ENCODE measurements at places on chromosomes 12 and 14.
A peak's percentile ranks its signal among the peaks of the same experiment; 100 is the strongest.

DNA sequence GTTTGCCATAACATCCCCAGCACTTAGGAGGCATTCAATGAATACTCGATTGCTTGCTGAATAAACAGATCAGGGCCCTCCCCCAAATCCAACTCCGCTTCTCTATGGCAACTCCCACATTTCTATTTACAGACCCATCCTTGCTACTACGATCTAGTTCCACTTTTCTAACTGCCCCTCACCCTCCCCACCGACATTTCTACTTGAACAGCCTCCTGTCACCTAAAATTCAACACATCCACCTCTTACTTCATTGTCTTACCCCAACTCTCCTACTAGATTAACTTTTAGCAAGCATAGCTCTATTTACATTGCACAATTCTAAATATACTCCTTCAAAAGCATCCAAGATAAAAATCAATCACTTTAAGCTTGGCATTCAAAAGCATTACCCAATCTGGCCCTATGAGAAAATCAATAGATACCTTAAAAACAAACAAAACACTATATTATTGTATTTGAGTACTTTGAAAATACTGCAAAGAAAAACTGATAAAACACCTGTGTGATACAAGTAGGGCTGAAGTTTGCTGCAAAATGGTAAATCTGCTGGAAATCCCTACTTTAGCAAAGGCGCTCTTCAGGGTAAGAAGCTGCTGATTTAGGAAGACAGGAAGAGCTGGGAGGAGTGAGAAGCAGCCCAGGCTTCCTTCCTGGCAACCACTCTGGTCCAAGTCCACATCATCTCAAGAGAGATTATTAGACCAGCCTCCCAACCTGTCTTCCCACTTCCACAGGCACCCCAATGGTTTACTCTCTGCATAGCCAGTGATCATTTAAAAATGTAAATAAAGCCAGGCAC lies 96.4 kb downstream of the HECTD4 start:
- DNase-seq, result no peak

GRCh38 chr12:105272814-105273416 lies 36.9 kb upstream of the APPL2 start:
- no peak for DNase-seq

GRCh38 chr14:35347323-35348043 lies 55.3 kb downstream of the PSMA6 start:
- DNase-seq, result no peak

DNA sequence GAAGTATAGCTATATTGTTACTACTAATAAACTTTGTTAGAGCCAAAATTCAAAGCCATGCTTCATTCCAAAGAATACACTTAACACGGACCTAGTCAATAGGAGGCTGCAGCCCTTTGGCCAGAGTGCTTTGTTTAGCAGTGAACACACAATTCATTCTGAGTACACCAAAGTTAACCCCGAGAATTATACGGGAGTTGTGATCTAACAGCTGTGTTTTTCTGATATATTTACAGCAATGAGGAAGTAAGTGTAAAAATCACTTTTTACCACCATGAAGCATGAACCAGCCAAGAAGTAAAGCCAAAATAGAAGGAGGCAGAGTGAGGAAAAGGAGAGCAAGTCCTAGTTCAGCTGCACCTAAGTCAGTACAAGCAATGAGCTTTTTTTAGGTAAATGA lies 156.8 kb upstream of the PDE3A start:
- DNase-seq, result no peak

DNA sequence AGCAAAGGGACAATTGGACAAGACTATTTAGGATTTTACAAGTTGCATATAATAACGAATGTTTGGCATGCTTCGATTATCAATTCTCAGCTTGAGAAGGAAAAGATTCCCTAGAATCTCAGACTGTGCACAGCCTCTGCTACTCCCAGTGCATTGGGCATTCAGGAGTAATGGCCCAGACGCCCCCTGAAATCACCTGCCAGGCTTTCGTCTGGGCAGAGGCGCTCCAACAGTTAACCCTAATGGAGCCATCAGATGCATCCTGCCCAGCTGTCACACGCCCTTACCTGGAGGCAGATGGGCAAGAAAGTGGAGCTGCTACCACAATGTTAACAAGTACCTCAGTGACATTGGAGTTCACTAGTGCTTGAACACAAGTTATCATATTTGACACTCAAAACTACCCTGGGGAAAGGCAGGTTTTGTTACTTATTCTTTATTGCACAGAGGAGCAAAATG lies 927 bp upstream of the LRP6 start:
- no peak for DNase-seq

GRCh38 chr14:69460093-69460701 lies 24.3 kb upstream of the PLEKHD1 start:
- DNase-seq, result peak; percentile 82

GRCh38 chr12:85280165-85280983 lies at the start of gene ALX1:
TSS of gene ALX1 (plus strand) at chr12:85280220. CDS start at chr12:85280262, 42 bp downstream.
- no peak for DNase-seq

- DNase-seq, result peak; percentile 51
Observed at GRCh38 chr14:72699852-72700257, 194.0 kb downstream of the DPF3 start.

GRCh38 chr12:87953256-87953860 lies 75.8 kb downstream of the C12orf50 start:
- DNase-seq, result peak; percentile 38

- no peak for DNase-seq
Observed at GRCh38 chr12:84033162-84033561, 879.4 kb downstream of the SLC6A15 start.

All from astrocyte (in vitro differentiated cells and primary cell).